Adrenal gland (tissue), 19 donors: ENCODE measurements at places on chromosomes 6 and 20.
A peak's percentile ranks its signal among the peaks of the same experiment; 100 is the strongest.

- DNase-seq, result no peak
Observed at GRCh38 chr6:154187714-154188113, 148.7 kb downstream of the OPRM1 start.

GRCh38 chr6:81148751-81149150, 603.7 kb downstream of the TENT5A start:
- DNase-seq, result no peak

GRCh38 chr6:116152620-116153019, 26.7 kb upstream of the COL10A1 start:
- no peak for DNase-seq

- DNase-seq, result no peak
Observed at GRCh38 chr6:169508452-169508851, 193.4 kb downstream of the WDR27 start.

DNA sequence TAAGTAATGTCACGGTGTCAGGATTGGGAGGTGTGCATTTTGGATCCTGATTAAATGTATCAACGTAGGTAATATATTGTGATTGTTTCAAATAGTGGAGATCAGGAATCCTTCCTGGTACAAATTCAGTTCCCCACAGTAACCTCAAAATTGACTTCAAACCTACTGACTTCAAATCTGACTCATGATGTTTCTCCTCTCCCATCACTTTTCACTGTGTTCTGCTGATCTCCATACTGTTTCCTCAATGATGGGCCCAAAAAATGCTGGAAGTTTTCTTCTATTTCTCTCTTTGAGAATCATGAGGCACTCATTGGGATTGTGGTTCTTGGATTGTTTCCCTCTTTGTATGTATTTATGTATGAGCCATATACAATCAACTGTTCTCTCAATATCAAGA, 35.9 kb downstream of the LAMA2 start:
- no peak for DNase-seq

DNA sequence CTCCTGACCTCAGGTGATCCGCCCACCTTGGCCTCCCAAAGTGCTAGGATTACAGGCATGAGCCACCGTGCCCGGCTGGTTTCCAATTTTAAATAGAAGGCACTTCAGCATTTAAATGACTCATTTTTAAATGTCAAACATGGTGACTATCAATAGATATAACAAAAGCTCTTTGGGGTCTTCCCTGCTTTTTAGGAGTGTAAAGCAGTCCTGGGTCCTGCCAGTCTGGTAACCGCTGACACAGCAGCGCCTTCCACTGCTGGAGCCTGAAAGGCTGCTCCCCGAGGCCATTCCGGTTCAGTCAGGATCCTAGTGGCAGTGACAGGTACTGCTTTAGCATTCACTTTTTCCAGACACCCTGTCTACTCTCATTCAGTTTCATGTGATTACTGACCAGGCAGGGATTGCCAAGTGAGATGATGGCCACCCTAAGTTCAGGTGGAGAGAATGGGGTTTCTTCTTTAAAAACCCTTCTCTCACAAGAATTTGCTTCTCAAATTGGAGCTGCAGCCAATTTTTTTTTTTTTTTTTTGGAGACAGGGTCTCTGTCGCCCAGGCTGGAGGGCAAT, 5.1 kb downstream of the DIDO1 start:
- peak; percentile 81 for DNase-seq

GRCh38 chr20:6046432-6046831, 7.4 kb downstream of the LRRN4 start:
- DNase-seq, result no peak

DNA sequence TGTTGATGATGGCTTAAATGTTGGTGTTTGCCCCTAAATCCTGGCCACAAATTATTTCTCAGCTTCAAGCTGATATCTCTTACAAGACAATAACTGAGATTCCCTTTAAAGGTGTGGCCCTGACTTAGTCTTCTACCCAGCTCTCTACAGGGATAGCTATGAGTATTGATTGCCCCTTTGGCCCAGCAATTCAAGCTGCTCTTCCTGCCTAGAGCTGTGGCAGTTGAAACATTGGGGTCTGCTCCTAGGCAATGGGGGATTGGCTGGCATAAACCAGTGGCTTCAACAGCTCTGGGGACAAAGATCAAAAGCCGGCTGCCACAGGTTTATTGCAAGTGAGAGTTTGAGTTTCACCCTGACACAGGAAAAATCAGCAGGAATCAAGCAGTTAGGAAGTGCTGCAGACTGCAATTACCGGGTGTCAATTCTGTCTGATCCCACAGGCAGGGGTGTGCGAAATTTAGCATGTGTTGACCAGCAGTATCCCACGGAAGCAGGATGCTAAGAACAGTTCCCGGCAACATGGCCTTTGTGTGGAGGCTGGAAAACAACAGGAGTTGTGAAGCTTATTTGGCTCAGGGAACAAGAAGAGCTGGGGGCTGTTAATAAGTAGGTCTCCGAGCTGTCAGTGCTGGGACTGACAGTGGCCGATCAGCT, 66.2 kb upstream of the IYD start:
- DNase-seq, result no peak

- DNase-seq, result no peak
Observed at GRCh38 chr6:44529146-44529905, 141.8 kb downstream of the CDC5L start.

- no peak for DNase-seq
Observed at GRCh38 chr20:6339176-6339575, 216.3 kb upstream of the FERMT1 start.
